Activated CD8-positive, alpha-beta memory T cell treated with anti-CD3 and anti-CD28 coated beads for 24 hours (primary cell): ENCODE measurements at places on chromosomes 13 and 19.

GRCh38 chr13:35252536-35253205 is 223.8 kb downstream of the MAB21L1 start:
- DNase-seq: no peak

DNA sequence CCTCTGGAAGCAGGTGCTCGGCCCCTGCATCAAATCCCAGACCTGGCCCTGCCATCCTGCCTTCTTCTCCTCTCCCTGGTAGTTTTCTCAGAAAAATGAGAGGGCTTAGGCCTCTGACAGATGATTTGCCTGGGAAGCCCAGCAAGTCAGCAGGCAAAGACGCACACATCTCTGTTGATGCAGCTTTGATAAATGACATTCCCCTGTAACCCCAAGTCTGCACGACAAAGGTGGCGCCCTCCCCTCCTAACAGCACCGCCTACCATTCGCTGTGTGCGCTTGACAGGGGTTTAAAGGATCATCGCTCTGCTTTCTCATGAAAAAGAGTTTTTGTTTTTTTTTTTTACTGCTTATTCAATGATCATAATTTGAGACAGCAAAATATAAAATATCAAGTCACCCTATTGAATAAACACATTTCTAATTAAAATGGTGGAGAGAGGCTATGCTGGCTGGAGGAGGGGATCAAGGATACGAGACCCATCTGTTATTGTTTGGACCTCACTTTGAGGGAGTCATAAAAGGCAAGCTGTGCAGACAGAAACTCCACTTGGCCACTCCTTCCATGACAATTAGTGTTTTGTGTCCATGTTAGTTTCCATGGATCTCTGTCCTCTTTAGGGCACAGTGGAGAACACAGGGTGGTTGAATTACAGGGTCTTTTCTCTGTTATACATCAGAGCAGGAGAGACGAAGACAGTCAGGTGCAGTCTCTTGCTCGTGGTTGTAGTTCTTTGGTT is 126.1 kb downstream of the FGF9 start:
- no peak for DNase-seq

GRCh38 chr13:80469853-80470381 is 129.0 kb upstream of the SPRY2 start:
- DNase-seq: no peak

DNA sequence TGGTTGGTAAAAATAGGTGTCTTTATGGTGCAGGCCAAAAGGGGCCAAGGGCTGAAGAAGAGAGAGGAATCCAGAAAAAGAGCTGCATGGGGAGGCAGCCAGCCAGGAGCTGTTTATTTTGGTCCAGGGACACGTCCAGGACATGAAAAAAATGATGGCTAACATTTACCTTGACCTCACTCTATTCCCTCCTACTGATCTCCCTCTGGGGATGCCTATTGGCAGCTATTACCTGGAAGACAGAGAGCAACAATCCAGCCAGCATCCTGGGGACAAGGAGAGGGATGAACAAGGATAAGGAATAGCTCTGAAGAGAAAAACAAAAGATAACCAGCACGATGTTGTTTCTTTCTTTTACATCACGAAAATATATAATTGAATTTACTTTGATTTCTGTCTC is 1599.6 kb downstream of the SLITRK5 start:
- DNase-seq: no peak

DNA sequence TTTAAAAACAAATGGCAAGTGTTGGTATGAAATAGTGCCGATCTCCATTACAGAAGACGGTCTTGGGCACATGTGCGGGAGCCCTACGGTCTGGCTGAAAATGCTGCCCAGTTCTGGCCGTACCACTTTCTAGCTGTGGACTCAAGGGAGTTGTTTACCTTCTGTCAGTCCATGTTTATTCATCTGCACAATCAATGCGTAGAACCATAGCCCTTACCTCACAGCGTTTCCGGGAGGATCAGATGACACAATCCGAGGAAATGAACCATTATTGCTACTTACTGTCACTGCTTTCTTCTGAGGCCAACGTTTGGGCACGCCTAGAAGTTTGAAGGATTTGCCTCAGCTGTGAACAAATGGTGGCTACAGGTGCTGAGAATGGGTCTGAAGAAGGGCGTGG is 31.2 kb downstream of the GADD45B start:
- no peak for DNase-seq

DNA sequence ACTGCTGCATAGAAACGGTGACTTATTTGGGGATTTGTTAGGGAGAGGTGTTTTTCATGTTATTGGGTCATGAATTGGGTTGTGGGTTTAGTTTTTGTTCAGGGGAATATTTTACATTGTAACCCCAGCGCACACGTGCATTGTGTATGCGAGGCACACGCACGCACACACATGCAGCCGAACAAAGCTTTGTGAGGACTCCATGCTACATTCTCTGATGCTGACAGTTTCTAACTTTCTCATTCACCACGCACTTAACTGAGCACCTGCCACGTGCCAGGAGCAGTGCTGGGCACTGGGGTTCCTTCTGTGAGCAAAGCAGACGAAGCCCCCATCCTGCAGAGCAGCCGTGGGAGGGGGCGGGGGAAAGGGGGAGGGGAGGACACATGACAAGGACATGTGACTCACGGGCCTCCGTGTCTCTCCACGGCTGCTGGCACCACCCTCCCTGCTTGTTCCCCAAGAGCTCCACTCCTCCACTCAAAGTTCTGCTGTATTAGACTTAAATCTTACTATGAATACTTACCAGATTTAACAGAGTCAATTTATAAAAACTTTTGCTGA is 55.6 kb downstream of the SLC7A9 start:
- DNase-seq: no peak

DNA sequence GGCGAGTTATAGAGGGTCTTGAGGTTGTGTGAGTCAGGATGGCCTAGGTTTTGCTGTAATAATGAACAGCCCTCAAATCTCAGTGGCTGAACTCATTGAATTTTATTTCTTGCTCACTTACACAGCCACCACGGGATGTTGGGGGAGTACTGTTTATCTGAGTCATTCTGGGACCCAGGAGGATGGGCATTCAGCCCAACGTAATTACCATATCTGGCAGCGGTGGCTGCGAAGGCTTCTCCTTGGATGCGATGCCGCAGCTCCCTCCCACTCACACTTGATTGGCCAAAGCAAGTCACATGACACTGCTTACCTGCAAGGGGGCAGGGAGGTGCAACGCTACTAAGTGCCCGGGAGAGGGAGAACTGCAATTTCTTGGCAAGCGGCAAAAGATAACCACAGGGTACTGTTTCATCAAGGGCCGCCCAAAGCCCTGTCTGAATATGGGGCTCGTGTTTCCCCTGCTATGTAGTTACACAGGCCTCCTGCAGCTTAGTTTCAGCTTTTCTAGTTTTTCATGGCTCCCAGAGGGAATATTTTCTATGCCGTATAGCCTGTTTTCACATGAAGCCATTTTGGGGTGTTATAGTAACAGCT is 19.9 kb downstream of the ZSWIM9 start:
- peak; percentile 76 for DNase-seq

- peak; percentile 97 for DNase-seq
Observed at GRCh38 chr13:32586080-32586900, at the start of gene PDS5B. Gene PDS5B (plus strand): TSS chr13:32586452. CDS start chr13:32648773, 62,321 bp downstream.

GRCh38 chr19:48290771-48291488 is 21.0 kb downstream of the ZNF114 start:
- peak; percentile 89 for DNase-seq

GRCh38 chr19:991174-991931 is 7.2 kb downstream of the WDR18 start:
- peak; percentile 78 for DNase-seq

DNA sequence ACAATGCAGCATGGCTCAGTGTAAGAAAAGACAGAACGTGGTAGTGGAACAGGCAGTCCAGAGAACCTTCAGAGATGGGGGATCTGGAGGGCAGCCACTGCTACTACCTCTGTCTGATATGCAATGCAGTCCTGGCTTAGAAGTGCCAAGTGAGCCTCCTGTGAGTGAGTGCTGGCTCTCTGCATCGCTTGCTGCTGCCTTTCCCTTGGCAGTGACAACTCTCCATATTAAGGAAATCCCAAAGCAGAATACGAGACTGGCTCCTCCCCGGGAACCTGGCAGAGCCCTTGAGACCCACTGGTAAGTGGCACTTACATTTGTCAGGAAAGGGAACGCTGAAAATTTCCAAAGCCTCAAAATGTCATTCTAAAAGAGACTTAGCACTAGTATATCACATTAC is 7.5 kb downstream of the DOCK9 start:
- no peak for DNase-seq

- no peak for DNase-seq
Observed at GRCh38 chr19:49636233-49636932, 3.6 kb downstream of the RRAS start.

DNA sequence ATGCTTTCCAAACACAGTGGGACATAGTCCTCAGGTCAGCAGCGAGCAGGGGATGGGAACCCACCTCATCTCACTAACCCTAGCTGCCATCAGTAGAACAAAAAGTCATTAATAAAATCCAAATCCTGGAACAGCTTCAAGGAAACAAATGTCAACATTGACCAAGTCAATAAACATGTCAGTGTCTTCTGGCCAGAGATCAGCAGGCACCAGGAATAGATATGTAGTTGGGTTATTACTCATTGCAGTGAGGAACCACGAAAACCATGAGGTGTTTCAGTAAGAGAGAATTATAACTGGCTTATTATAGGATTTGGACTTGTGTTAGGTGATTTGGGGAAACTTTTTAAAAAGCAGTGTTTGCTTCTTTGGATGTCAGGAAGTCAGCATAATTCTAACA is 17.1 kb upstream of the CD33 start:
- DNase-seq: no peak

DNA sequence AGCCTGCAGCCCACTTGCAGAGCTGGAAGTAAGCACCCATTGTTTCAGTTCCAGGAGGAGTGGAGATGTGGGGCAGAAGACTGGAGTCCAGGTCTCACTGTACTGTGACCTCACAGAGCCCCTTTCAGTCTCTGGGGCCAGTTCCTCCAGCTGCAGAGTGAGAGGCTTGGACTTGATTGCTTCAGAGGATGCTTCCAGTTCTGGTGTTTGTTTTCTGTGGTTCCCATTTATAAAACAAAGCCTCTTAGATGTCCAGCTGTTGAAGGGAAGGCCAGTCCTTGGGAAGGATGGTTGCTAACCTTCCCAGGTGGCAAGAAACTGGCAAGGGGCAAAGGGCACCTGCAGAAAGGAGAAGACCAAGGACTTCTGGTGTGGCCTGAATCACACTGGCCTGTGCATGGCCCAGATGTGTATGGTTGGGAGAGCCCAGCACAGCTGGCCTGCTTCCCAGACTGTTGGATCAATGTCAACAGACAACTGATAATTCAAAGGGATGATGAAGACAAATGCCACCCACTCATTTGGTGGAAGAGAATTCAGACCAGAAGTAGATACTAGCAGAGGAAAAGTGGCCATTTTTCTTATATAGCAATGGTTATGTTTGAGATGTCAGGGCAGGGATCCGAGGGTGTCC is 218.5 kb downstream of the ZNF536 start:
- no peak for DNase-seq

DNA sequence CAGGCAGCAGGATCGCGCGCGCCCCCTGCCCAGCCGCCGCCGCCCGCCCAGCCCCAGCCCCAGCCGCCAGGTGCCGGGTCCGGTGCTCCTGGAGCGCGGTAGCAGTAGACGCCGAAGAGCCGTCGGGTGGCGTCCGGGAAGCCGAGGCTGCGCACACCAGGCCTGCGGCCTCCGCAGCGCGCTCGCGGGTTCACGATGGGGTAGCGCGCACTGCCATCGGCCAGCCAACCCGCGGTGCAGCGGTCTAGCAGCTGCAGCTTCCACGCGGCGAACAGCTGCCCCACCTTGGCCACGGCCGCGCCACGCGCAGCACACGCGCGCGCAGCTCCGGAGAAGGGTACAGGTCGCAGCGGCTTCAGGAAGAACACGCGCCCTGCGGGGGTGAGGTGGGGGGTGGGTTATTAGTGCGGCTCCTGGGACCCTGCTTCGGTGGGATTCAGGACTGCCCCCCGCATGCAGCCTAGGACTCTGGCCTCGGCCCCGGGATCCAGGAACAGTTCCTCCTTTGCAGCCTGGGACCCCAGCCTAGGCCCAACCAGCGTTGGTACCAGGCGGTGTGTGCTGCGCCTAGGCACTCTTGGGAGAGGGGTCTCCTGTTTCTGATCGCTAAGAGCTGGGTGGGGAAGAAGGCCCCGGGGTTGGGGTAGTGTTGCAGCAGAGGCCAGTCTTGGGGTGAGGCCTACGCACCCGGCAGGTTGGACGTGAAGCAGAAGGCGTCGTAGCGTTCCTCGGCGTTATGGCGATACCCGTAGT is 15.1 kb downstream of the TM6SF2 start:
- DNase-seq: no peak

- DNase-seq: no peak
Observed at GRCh38 chr13:21405309-21405708, 53.8 kb downstream of the ZDHHC20 start.

- no peak for DNase-seq
Observed at GRCh38 chr19:3178973-3179738, 587 bp downstream of the S1PR4 start.

GRCh38 chr19:35458731-35459391 is 10.8 kb downstream of the FFAR2 start:
- DNase-seq: no peak

DNA sequence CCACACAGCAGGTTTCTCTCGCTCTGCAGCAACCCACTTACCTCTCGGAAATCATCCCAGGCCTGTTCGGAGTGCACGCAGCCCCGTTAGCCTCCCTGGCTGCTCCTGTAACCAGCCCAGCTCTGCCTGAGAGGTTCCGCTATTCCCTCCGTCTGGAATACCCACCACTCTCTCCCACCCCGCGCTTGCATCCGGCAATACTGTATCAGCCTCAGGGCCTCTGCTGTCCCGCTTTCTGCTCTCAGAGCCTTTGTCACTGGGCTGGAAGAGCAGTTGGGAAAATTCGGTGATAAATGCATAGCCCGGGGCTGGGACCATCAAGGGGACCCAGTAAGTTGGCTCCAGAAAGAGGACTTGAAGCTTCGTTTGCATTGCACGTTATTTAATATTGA is 759 bp upstream of the TLE6 start:
- DNase-seq: peak; percentile 60

DNA sequence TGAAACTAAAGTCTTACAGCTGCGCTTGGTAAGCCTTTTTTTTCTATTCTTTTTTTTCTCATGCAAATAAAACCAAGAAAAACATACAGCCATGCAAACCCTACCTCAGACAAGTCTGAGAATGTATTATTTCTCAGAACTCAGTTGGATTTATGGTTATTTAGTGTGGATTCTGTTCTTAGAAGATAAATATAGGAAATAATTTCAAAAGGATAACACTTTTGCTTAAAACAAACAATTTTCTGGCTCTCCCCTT is 40.7 kb upstream of the TNFSF11 start:
- DNase-seq: no peak

- DNase-seq: no peak
Observed at GRCh38 chr13:40076765-40077362, 421.4 kb downstream of the COG6 start.

GRCh38 chr13:60617991-60618733 is 221.1 kb downstream of the TDRD3 start:
- no peak for DNase-seq

- DNase-seq: no peak
Observed at GRCh38 chr13:105220063-105220462, 1315.4 kb downstream of the EFNB2 start.
